Nucleus accumbens (tissue), 56 donors: ENCODE measurements at places on chromosomes 11 and 22.

DNA sequence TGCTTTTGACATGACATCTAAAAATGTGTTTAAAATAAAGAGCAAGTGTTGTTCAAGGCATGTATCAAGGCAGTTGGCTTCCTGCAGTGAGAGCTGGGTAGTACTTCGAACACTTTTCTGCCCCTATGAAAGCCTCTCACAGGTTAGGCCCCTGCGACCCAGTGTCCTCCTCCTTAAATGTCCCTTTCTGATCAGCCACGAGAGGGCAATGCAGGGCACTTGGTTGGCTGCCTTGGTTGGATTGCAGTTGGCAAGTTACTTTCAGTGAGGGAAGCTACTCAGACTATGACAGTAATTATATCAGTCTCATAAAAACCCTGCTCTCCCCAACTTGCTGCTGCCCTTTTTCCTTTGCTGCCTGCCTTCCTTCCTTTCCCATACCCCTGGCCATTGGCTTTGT, 743.8 kb downstream of the NTM start:
- DNase-seq = no peak

DNA sequence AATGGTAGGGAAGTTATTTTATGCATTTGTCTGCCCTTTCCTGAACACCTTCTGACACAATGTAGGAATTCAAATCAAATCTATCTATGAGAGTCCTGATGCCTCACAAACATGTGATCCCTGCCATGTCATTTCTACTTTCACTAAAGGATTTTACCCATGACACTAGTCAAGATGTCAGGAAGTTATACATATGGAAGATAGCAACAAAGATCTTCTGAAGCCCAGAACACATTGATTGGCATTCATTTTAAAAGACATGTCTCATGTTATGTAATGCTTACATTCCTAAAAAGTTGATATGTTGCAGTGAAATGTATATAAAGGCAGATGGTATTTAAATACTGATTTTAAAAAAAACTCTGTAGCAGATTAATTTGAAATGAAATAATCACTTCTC, 61.5 kb downstream of the FAM76B start:
- no peak for DNase-seq

GRCh38 chr11:66986178-66986545, 11.1 kb downstream of the C11orf86 start:
- DNase-seq = no peak

DNA sequence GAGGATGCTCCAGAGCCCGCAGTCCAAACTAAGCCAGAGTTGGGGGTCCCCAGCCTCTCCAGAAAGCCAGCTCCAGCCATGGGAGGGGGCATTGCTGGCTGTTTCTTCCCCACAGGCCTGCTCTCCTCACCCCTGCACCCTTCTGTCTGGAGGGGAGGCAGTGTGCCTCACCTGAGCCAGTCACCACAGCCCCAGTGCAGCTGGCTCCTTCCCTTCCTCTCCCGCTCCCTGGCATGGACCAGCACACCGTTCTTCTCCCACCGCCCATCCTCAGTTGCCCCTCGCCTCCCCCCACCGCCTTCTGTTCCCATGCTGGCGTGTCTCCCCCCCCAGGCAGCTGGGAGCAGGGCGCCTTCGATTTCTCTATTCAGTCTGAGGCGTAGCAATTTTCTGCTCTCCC, 110.5 kb upstream of the THY1 start:
- no peak for DNase-seq

DNA sequence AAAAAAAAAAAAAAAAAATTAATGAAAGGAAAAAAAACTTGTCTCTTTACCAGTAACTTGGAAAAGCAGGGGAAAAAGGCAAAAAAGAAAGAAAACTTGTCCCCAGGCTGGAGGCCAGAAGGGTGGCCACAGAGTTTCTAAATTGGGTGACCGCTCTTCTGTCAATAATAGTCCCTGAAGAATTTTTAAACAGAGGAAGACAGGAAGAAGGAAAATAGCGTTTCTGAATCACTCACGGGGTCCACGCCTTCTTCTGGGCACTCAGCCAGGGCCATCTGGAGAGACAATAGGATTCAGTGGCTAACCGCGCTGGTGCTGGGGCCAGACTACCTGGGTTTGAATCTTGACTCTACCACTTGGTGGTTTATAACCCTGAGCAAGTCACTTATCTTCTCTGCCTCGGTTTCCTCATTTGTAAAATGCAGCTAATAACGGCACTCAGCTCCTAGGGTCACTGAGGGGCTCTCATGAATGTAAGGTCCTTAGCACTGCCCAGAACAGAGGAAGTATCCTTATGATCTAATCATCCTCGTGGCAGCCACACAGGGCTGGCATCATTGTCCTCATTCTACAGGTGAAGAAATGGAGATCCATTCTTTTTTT, 7.0 kb downstream of the C11orf86 start:
- no peak for DNase-seq

- no peak for DNase-seq
Observed at GRCh38 chr11:70594031-70594430, 195.7 kb downstream of the CTTN start.

DNA sequence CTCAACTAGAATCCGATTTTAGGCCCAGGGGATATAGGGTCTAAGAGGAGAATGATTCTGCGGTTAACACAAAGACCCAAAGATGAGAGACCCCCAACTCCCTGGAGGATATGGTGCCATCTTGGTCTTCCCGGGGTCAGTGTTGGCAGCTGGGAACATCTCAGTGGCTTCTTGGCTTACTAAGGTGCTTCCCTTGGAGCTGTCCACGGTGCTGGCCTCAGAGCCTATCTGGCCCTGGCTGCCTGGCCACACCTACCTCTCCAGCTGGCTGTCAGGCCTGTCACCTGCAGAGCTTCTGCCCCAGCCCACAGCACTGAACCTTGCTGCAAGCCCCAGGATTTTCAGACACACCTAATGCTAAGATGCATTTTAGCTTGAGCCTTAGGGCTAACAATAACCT, 70.7 kb upstream of the THY1 start:
- DNase-seq = no peak

- no peak for DNase-seq
Observed at GRCh38 chr11:112481893-112482292, 221.2 kb upstream of the PLET1 start.

GRCh38 chr11:19311308-19312030, 70.7 kb upstream of the E2F8 start:
- peak; percentile 45 for DNase-seq

DNA sequence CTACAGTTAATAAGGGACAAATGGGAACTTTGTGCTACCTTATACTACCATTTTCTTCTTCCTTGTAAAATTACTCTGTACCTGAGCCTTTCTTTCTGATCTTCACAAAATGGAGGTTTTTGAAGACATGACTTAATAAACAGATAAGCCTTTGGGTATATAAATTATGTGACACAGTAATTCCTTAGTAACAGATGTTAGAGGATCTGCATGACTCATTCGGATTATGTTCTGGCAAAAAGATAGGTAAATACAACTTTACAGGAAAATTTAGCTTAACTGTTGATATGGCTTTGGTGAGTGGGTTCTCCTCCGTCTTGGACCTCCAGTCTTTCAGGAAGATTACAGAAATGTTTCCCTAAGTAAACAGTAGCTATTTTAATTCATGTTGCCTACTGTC, 61.8 kb downstream of the BID start:
- no peak for DNase-seq

- DNase-seq = no peak
Observed at GRCh38 chr11:56842814-56843794, 94.6 kb upstream of the OR9G4 start.

DNA sequence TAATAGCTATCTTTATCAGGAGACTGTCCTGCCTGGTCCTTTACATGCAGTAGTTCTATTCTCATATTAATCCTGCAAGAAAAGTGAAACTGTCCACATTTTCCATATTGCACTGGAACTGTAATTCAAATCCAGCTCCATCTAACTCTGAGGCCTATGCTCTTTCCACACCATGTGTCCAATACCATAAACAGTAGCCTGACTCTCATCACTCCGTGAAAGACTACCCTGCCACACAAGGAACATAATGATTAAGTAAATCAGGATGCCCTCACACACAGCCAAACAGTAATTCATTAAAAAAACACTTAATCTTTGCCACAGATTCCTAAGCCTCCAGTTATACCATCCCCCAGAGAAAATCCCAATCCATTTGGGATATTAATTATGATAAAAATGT, 285.3 kb upstream of the PITPNB start:
- DNase-seq = no peak

DNA sequence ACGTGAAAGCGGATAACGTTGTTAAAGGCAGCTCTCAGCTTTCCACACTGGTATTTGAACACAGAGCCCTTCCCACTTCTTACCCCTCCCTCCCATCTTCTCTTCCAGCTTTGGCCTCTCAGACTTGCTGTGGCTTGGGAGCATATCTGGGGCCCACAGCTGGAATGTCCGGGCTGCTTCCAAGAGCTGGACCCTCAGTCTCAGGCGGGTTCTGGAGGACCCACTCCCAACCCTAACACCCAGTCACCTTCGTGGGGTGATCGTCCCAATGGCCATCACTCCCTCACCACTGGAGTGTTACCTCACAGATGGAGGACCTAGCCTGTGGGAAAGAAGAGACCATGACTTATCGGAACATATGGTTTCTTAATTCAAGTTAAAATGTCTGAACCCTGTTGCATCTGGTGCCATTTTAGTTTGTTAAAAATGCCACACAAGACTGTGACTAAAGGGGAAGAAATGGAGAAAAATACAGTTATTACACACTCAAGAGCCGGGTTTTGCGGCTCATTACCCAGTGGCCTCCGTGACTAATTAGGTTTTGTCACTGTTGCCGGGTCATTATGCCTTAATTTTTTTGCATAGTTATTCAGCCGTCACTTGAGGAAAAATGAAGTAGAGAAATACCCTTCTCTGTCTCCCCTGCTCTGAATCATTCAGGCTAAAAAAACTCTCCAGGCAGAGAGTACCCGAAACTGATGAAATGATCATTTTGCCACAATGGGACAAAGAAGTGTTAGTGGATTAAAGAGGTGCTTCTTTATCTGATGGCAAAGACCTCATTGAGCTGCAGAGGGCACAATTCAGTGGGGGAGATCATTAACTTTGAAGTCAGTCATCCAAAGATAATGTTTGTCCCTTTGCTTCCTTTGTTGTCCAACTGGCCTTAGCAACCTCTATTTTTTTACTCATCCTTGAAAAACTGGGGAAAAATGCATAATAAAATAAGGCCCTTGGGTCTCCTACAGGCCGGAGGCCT, 87.2 kb upstream of the HTATIP2 start:
- DNase-seq = no peak

DNA sequence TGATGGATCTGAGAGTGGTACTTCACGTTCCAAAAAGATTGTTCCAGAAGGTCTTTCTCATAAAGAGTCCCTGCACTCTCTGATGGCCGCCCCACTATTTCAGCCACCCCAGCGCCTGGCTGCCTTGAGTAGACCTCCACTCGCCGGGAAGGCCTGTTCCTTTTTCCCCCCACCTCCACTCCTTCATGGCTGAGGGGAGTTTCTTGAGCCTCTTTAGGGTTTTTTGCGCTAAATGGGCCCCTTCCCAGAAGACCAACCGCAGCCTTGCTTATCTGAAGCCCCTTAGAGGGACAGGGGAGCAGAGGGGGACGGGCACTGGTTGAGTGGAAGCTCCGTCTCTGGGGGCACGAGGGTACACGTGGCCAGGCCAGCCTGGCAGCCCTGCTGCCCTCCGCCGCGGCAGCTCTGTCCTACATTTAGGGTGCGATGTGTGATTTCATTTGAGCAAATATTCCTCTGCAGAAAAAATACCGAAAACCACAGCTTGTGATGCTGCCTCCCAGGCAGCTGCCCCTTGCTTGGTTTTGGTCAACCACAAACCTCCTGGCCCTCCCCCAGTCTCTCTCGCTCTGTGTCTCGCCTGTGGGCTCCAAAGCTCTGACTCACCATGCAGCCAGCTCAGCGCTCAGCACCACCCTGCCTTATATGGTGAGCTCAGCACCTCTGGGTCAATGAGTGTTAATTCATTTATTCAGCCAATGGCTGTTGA, 88.7 kb downstream of the TP53I11 start:
- DNase-seq = no peak

DNA sequence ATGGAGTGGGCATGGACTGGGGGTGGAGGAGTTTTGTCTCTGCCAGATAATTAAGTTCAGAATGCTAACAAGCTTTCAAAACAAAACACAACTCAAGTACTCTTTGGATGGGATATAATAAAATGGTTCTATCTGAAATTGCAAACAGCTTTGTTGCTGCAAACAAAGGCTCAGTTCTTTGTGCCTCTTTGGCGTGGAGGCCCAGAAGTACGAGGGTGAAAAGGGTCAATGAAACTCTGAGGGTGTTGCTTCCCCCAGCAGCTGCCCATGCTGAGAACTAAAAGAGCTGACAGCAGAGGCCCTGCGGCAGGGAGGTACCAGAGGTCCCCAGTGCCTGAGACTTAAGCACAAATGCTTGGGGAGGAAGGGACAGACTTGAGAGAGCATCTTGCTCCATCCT, 26.5 kb upstream of the IGSF22 start:
- DNase-seq = no peak

- no peak for DNase-seq
Observed at GRCh38 chr22:19149047-19149883, 827 bp downstream of the GSC2 start.

DNA sequence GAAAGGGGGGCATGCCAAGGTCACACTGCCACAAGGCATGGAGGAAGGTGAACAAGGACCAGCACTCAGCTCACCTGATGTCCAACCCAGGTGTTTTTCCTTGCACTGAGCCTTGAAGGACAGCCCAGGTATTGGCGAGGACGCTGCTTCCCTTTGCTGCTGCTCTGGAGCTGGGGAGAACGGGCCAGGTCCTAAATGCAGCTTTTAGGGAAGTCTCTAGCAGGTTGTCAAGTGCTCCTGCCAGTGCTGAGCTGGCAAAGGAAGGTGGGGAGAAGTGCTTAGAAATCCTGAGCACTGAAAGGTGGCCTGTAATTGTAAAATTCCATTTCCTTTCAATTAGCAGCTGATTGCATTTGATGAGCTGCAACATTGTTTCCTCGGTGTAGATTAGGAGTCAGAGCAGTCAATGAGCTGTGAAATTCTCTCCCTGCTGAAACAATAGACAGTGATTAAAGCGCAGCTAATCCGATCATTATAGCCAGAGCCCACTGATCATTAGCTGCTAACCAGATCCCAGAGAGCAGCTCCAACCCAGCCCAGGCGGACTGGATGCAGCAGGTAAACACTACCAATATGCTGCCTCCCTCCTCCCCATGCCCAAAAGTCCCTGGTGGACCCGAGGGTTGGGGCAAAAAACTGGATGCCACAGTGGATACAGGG, 507.6 kb downstream of the INSC start:
- no peak for DNase-seq

DNA sequence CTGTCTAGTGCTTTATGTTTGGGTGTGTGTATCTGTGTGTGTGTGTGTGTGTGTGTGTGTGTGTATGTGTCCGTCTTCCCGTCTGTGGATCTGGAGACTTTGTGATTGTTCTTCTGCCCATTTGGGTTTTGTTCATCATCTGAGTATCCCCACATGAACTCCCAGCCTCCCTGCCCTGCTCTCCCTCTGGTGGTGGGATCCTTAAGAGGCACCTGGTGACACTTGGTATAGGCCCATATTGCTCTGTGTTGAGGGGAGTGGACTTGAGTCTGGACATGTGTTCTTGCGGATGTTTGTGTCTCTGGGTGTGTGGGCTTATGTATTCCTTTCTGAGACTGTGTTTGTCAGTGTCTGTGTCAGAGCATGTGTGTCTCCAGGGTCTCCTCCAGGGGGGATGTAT, 15.3 kb downstream of the RCOR2 start:
- DNase-seq = no peak
